ENCODE measurements at places on chromosomes 7 and 10.

DNA sequence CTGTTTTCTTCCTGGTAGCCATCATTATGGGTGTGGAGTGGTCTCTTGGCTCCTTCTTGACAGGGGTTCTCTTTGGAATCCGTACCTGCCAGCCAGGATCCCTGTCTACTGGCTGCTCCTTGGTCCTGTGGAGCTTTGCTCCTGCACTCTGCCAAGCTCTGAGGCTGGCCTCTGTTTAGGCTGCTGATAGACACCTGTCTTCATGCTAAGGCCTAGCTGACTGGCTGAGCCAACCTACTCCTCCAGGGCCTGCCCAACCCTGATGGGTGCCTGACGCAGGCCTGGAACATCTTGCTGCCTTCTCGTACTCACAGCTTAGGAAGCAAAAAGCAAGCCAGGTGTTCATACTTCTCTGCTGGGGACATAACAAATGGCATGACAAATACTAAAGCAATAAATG lies 333.6 kb upstream of the ZNF32 start:
- no peak for DNase-seq

DNA sequence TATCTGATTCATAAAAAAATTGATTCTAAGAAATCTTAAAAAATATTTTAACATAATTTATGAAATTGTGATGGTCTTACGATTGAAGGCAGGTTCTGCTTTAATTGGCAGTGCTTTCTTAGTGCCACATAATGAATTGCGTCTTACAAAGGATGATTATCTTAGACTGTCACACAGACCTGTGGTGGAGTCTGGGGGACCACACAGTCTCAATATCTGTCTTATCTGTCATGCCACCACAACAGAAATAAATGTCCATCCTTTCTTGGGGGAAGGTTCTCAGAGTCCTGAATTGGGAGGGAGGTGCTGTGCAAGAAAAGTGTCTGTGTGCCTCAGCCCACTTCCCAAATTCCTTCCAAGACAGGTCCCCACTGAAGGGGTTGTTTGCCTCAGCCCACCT lies 34.0 kb downstream of the ZDHHC6 start:
- no peak for DNase-seq

GRCh38 chr7:74324531-74325209 lies 35.5 kb downstream of the CLIP2 start:
- DNase-seq, result no peak

DNA sequence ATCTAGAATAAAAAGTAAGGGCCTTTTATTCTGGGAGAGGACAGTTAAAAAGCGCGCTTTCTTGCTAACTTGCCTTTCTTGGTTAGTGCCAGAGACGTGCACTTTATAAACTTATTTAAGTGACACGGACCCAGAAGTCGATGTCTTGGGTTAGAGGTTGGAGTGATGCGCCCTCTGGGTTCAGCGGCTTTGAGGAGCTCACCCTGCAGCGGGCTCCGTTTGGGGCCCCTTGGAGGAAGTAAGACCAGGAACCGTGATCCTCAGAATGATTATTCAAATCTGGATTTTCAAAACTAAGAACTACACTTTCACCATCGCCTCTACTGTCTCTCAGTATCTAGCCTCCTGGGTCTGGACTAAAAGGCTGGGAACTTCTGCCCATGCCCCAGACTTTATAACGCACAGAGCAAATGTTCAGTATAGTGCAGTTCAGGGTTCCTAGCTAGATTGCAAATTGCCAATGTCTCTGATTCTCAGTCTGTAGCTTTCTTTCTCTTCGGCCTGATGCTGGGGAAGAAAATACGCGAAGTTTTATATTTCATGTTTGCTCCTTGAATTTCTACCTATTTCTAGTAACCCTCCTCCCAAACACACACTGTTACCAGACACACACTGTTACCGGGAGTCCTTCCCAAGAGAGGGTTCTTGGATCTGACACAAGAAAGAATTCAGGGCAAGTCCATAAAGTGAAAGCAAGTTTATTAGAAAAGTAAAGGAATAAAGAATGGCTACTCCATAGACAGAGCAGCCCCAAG lies 18.6 kb upstream of the SMO start:
- DNase-seq, result no peak

DNA sequence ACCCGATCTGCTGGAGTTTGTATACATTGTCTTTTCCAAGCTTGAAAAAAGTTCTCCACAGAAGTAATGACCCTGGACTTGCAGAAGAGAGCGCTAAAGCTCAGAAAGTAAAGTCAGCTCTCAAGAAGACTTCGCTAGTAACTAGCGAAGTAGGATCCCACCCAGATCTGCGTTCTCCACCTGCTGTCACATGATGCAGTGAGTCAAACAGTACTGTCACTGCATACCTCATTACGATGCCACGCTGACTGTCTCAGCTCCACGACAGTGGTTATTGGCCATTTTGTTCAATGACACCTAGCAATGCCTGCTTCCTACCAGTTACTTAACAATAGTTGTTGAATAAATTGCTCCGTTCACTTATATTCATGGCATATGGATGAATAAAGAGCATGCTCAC lies 29.7 kb upstream of the SEC61G start:
- peak; percentile 53 for DNase-seq

DNA sequence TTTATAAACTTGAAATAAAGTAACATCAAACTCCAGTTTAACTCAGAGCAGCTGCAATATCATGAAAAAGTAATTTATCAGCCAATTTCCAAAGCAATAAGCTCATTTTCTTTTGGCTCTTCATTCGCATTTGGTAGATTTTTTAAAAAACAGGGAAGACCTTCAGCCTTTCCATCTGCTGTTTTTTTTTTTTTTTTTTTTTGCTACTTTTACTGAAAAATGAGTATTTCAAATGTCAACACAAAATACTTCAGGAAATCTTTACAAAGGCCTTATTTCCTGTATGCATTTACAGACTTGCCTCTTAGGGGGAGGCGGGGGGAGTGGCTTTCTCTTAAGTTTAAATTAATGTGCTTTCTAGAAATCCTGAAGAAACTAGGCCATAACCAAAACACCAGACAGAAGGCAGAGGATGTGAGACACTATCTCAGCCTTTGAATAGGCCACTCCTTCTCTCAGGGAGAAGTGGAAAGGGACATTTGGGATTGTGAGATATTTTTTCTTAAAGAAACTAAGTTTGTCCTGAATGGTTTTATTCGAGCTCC lies 91.8 kb downstream of the COL28A1 start:
- no peak for DNase-seq

- DNase-seq, result no peak
Observed at GRCh38 chr10:114394531-114394930, 9.8 kb downstream of the AFAP1L2 start.

DNA sequence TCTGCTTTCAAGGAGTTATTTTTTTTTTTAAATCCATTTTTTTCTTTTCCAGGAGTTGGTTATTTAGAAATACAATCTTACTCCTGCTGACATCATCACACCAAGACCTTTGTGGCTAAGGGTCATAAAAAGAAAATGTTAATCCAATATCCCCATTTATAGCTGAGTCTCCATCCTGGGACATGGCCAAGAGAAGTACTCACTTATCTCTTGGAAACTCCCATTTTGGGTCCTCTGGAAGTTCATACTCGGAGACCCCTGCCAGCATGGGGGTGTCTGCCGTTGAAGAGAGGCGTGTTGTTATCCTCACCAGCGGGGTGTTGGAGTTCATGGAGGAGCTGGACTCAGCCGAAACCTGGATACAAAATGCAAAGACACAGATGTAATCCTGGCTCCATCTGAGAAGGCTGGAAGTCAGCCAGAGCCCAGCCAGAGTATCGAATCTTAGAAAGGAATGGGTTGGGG lies 94.6 kb downstream of the FGFR2 start:
- DNase-seq, result no peak

GRCh38 chr10:125479059-125479458 lies 203.9 kb downstream of the TEX36 start:
- DNase-seq, result no peak

DNA sequence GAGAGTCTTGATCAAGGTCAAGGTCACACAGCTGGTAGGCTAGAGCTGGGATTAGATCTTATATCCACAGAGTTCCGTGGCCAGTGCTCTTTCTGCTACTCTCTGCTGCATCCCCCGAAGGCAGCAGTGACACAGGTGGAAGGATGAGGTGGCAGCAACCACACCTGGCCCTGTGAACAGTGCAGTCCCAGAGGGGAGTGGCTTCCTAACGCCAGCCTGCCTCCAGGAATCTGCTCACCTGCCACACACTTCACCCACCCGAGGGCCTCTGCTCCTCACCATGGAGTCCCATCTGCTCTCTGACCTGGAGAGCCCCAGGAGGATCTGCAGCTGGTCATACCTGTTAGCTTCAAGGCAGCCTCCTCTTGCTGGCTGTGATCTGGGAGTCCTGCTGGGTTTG lies 484.2 kb downstream of the PLXNA4 start:
- no peak for DNase-seq

DNA sequence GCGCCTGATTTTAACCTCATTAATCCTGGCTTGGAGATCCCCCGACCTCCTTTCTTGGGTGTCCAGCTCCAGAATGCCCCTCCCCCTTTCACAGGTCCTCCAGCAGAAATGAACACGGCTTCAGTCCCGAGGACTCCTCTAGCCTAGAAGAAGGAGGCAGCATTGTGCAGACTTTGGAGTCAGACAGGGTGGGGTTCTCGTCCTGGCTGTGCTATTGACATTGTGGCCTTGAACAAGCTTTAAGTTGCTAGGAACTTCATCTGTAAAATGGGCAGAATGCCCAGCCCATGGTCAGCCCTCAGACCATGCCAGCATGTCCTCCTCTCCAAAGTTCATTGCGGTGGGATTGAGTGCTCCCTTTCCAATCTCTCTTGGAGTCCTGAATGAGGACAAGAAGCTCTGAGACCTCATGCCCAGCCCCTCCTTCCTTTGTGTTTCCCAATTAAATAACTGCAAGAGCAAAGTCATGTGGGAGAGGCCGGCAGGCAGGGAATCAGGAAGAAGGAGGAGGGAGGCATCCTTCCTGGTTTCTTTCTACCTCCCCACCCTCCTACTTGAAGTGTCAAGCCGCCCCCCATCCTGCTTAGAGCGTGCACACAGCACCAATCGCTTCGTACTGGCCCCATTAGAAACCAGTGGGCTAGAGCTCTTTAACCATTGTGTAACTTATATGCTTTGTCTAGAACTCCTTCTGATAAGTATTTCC lies 86.4 kb downstream of the RBM20 start:
- no peak for DNase-seq

GRCh38 chr7:105585850-105586500 lies 4.7 kb upstream of the EFCAB10 start:
- no peak for DNase-seq

GRCh38 chr10:48842231-48842630 lies 97.4 kb downstream of the LRRC18 start:
- DNase-seq, result no peak

GRCh38 chr10:24180891-24181290 lies 28.0 kb upstream of the KIAA1217 start:
- DNase-seq, result no peak

- no peak for DNase-seq
Observed at GRCh38 chr7:131836733-131837132, 280.3 kb upstream of the PODXL start.

DNA sequence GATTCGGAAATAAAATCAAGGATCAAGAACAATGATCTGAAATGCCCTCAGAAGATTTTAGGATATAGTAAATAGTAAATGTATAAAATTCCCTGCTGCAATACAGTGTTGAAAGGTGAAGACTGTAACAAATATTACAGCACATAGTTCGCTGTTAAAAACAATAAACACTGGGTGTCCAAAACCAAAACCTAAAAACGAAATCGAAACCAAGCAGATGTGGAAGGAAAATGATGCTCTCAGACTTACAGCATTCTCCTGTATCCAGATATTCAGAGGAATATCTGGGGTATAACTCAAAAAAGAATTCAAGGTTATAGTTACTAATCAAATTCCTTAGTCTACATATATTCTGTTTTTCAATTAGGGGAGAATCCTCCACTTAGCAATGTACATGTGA lies 708.1 kb upstream of the PCDH15 start:
- DNase-seq, result no peak

- DNase-seq, result no peak
Observed at GRCh38 chr10:110791541-110792073, 80.1 kb upstream of the PDCD4 start.

DNA sequence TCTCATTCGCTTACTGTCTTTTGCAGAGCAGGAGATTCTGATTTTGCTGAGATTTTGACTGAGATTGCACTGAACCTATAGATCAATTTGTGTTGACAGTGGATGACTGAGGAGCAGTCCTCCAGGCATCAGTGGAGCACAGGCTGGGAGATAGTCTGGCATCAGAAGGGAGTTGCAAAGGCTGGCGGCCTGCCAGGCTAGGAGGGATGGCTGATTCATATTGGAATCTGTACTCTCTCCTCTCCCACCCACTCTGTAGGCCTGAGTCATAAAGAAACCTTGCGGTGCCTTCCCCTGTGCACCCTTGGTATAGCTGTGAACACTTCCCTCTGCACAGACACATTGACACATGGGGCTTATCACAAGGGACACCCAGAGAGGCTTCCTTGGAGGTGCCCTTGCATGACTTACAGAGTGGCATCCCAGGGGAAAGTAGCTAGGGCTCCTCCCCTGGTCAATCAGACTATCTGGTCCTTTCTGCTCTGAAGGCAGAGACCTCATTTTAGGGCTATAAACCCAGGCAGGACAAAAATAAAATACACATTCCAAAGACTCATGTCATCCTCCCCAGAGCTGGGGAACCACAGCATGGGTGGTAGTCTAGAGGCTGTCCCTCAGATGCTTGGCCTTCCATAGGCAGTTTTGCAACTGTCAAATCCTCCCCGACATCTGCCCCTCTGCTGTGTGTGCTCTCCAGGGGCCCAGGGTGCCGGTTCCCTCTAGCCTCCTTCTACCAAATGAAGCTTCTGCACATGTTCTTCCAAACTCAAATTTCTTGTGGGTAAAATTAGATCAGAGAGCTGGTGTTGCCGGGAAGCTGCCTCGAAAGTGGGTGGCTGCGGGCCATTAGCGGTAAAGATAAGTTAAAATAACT lies 37.4 kb upstream of the EEPD1 start:
- DNase-seq, result peak; percentile 71

DNA sequence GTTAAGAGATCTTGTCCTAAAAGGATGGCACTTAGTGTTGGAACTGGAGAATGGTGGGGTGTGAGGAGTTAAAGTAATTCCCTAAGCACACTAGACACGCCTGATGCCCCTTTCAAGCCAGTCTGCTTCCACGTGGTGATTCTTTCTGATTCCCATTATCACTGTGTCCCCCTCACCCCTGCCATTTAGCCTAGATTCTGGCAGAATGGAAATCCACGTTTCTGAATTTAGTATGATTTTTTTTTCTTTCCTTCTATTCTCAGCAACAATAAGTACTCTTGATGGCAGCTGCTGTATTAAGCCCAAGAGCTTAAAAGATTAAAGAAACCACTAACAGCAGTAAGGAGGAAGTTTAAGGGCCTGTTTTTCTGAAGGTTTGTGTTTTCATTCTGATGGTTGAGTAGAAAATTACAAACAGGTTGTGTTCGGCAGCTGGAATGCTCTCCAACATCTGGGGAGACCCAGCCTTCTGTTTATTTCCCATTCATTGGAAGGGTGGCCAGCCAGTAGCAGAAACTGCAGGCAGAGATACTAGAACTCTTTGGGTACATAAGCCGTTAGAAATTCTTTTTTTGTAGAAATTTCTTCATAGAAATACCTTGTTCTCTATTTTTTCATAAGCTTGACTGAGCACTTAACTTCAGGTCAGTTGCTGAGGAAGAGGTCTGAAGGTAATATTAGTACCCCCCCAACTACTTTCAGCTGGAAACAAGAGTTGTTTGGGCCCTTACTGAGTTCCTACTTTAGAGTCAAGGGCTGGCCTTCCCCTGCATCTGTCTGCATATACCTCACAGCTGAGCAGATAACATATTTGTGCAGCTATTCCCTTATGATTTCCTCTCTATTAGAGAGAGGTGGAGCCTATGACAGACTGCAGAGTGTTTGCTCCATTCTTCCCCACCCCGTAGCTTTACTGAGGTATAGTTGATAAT lies 355.1 kb downstream of the AUTS2 start:
- no peak for DNase-seq
